CD4-positive, alpha-beta T cell treated with Interleukin-21 for 1 hour (primary cell): ENCODE measurements at places on chromosomes 1 and 21.
A peak's percentile ranks its signal among the peaks of the same experiment; 100 is the strongest.

DNA sequence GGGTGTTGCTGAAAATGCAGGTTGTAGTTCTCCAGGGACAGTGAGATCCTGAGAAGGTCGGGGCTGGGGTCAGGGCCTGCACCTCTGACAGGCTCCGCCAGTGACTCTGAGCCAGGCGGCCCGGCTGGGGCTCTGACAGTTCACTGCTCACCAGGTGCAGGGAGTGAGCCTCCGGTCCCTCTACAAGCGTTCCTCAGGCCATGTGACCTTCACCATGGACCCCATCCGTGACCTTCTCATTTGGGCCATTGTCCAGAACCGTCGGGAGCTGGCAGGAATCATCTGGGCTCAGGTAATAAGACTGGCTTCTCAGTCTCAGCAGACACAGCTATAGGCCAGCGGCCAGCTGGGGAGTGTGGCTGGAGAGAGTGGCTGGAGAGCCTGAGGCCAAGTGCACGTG, 41.8 kb downstream of the TRPM2 start:
- no peak for DNase-seq

GRCh38 chr1:50454911-50455310, 31.7 kb upstream of the DMRTA2 start:
- DNase-seq: no peak

- DNase-seq: no peak
Measured at GRCh38 chr21:30117631-30118030, 49.0 kb downstream of the CLDN17 start.

- no peak for DNase-seq
Measured at GRCh38 chr1:3323796-3324703, 130.4 kb upstream of the ARHGEF16 start.

DNA sequence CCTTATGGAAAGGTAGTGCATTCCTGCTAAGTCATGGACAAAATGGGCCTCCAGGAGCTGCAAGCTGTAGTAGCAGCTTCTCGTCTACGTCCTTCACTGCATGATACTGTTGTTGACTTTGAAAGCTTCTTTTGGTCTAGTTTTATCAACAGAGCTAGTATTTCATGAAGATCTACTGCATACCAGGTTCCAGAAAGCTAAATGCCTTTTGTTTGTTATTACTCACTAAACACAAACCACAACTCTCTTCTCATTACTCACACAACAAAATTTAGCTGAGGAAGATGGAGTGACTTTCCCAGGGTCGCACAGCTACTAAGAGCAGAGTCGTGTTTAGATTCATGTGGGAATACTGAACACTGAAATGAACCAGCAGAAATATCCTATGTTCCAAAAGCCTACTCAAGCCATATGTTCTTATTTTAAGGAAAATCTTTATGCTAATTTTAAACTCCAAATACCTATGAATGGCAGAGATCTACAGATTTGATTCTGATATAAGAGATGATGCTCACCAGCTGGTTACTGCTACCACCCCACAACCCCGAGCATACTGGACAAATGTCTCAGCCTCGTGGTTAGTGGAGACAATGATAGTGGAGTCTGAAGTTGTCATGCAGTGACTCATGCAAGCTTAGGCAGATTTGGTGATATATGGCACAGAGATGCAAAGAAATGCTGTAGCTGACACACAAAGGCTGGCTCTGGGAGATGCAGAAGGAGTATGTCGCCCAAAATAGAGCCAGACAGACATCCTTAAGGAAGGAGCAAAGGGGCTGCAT, 20.6 kb downstream of the PGBD2 start:
- no peak for DNase-seq

GRCh38 chr1:228691926-228692325, 43.4 kb upstream of the RHOU start:
- DNase-seq: peak; percentile 59

DNA sequence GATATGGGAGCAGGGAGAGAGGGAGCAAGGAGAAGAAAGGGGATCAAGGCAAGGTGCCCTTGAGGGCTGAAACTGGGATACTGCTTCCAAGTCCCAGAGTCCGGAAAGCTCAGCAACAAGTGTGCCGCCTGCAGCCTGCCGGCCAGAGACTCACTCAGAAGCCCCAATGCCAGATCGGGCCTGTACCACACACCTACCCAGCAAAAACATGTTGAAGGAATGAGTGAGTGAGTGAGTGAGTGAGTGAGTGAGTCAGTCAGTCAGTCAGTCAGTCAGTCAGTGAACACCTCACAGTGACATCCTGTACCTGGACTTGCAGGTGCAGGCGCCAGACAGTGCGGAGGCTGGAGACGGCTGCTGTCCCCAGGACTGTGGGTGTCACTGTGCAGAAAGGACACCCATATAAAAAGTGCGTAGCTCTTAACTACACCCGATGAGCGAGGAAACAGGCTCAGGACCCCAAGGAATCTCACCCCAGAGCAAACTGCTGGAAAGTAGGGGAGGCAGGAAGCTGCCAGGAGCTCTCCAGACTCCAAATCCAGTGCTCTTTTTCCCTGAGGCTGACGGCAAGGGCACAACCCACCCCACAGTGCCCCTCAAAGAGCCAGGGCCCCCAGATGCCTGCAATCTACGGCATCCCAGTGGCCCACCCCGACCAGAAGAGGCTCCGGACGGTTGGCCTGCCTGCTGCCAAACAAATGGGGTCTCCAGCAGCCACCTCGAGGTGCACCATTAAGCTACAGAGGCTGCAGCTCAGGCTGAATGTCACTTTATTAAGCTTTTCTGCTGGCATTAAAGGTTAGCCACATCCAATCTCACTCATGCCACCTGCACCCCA, 261.7 kb downstream of the NPHP4 start:
- no peak for DNase-seq

- peak; percentile 72 for DNase-seq
Measured at GRCh38 chr21:42145569-42146272, 73.2 kb upstream of the ABCG1 start.

DNA sequence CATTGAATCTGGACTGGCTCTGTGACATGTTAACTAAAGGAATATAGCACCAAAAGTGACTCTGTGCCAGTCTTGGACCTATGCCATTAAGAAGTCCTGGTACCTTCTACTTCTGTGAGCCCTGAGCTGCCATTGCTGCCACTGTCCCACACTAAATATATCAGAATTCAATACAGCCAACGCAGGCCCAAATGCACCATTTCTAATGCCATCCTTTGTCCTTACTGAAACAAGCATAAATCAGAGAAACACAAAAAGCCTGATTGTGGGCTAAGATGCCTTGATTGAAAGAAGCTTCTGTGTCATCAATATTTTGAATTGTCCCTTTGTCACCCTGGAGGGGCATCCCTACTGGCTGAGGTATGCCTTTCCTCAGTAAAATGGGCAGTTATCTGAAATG, 66.9 kb upstream of the NEK2 start:
- DNase-seq: no peak

DNA sequence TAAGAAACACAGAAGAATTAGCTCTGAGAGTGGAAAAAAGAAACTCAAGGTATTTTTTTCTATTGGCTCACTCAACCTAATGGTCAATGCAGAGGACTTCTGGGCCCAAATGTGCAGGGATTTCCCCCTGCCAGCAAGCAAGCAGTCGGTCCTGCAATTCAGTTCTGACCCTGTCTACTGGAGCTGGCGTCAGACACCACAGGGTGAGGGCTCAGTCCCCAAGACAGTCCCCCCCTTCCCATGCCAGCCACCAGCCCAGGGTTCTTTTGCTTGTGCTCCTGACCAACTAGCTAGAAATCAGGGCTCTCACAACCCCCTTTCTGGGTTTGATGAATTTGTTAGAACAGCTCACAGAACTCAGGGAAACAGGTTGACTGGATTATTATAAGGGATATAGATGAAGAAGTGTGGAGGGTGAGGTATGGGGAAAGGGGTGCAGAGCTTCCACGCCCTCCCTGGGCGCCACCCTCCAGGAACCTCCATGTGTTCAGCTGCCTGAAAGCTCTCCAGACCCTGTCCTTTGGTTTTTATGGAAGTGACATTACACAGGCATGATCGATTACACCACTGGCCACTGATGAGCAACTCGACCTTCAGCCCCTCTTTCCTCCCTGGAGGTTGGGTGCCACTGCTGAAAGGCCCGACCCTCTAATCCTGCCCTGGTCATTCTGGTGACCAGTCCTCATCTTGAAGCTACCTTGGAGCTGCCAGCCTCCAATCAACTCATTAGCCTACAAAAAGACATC, 22.5 kb upstream of the PWP2 start:
- DNase-seq: no peak

DNA sequence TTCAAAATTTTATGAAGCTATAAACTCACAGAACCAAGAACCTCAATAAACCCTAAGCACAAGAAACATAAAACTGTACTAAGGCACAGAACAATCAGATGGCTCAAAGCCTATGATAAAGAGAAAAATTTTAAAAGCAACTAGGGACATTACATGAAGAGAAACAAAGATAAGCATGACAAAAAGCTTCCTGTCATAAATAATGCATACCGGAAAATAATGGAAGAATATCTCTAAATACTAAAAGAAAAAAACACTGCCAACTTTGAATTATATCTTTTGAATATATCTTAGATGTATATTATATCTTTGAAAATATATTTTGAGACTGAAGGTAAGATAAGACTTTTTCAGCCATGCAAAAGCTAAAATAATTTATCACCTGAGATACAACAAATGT, 21.4 kb upstream of the KCNN3 start:
- no peak for DNase-seq

DNA sequence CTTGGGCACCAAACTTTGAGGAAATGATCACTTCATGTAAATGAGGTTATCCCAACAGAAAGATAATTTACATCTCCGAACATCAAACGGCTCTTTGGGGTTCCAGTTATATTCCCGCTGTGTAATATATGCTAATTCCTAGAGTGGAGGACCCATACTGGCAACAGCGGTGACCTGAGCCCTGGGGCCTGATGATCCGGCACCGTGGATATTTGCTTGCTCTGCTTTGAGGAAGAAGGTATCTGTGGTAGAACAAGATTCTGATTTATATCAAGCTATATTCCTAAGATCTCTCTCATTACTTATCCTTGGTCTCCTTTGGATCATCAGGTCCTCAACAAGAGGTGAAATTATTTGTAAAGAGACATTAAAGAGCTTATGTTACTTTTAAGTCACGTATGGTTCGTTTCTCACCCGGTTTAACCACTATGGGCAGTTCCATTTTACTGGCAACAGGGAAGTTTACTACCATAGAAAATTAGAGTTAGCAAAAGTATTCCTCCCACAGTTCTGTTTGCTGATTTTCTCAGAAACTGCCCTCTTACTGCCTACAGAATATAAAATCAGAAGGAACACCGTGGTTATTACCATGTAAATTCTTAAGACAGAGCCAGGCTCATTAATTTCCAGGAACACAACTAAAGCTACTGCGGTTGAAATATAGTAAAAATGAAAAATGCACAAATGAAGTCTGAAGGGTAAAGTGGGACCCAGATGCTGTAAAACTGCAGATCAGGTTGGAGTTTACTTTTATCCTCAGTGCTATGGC, 56.7 kb downstream of the MRPL39 start:
- no peak for DNase-seq

- no peak for DNase-seq
Measured at GRCh38 chr1:82001345-82001744, 200.6 kb downstream of the ADGRL2 start.

DNA sequence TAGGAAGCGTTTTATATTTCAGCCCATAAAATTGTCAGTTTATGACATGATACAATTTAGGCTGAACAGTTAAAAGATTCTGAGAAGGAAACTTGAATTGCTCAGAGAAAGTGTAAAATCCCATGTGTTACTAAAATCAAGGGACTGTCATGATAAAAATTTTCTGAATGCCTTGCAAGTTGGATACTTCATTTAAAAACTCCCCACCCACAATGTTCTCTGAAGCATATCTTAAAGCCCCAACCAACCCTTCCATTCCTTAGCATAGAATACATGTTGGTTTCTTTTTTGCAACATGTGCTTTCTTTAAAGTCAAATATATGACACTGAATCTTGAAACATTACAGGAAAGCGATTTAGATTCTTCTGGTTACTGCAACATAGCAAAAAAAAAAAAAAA, 97.4 kb downstream of the MRPL39 start:
- DNase-seq: peak; percentile 5

DNA sequence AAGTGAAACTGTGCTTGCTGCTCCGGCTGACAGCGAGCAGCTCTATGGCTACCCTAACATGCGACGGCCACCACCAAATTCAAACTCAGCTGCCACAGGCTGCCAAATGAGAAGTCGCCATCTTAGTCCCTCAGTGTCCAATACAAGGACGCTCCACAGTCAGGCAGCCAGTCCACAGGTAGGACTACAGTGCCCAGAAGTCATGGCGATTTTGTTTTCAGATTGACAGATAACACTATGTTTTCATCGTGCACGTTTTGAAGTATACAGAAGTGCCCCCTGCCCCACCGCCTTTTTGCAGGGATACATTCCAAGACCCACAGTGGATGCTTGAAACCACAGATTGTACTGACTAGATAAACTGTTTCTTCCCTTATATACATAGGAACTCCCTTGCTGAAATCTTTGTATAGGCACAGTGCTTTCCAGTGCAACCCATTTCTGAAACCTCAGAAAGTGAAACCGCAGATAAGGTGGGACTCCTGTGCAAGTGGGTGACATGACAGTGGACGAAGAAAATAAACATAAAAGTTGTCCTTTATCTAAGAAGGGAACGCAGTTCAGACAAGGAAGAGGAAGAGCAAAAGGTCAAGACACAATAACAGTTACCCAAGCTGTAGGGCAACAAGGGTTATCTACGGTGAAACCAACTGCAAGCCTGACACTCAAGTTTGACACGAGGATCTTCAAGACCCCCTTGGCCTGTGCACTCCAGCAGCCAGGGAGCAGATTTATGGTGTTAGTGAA, 52.2 kb downstream of the STX6 start:
- DNase-seq: no peak

GRCh38 chr1:61287014-61287413, 204.7 kb downstream of the NFIA start:
- no peak for DNase-seq

- no peak for DNase-seq
Measured at GRCh38 chr1:170593173-170594011, 61.4 kb downstream of the GORAB start.

DNA sequence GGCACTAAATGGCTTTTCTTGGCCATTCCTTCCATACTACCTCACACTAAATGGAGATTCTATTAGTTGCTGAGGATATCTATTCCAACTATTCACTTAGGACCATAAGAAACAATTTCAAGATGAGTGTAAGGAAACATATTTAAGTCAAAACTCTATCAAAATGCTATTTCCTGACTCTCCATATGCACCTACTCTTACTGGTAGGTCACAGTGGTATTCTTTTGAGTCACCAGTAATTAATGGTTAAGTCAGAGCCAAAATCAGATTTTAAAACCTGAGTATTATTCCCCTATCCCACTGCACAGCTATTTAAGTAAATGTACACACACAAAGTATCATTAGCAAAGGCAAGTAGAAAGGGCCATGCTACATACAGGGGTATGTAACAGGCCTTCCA, 50.3 kb downstream of the ARID4B start:
- no peak for DNase-seq

DNA sequence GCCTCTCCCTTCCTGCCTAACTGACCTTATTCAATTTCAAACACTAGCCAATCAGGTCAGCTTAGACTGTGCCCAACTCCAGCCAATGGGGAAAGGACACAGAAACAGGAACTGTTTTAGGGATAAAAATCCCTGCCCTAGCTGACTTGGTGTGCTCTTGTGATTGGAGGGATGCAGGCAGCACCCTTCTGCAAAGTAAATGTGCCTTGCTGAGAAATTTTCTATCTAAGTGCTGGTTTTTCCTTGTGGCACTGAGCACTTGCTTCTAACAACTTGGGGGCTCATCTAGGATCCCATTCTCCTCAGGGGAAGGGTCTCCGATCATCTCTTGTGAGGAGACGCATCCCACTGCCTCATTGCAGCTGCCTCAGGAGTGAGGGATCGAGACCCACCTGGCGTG, 10.7 kb upstream of the CD2 start:
- no peak for DNase-seq
